ENCODE measurements at places on chromosomes 11 and 22.

- no peak for DNase-seq
Observed at GRCh38 chr22:29385151-29385704, 3.1 kb downstream of the AP1B1 start.

GRCh38 chr22:32354360-32355351 lies 3.0 kb upstream of the RFPL3 start:
- DNase-seq: no peak

DNA sequence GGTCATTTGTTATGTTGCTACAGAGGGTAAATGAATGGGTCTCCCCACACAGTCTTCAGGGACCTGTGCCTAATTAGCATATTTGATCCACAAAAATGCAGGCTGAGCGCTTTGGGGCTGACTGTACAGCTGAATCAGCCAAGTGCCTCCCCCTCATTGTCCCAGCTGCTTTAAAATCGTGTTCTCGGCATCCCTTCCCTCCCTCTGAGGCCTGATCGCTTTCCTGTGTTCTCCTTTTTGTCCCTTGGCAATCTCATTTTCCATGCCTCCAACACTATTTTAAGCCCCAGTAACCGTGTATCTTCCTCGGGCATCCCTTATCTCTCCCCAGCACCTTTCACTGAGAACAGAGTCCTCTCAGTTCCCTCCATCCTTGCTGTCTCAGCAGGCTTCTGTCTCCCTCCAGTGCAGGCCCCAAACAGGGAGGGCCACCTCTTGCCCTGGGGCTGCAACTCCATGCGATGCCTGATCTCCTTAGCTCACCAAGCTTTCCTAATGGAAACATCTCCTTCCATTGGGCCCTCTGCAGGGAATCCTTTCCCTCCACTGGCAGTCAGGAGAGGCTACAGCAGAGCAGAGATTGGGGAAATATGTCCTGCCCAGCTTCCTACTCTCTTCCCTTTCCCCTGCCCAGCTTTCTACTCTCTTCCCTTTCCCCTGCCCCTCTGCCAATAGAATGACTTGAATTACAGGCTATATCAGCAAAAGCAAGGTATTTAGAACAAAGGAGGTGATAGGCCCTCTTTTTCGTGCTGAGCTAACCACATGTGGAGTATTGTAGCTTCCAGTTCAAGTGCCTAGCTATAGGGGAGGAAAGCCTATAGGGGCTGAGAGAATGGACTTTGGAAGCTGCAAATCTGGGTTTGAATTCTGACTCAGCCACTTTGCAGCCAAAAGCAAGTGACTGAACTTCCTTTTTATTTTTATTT lies 13.8 kb downstream of the UQCR10 start:
- no peak for DNase-seq

DNA sequence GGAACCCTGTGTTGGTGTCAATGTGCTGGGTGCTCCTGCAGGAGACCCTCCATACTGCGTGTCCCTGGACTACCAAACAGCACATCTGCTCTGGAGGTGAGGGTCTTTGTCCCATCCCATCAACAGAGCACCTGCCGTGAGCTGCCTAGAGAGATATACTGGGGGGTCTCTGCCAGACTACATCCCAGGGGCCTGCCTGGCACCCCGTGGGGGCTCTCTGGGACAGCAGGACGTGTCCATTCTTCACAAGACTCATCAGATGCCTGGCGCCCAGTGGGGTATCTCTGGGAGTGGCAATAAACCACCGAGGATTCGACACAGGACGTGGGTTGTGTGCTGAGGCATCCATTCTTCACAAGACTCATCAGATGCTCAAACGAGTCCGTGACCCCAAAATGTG lies 42.7 kb downstream of the SHANK2 start:
- no peak for DNase-seq

- no peak for DNase-seq
Observed at GRCh38 chr11:111967649-111968048, 30.5 kb downstream of the DIXDC1 start.

- peak; percentile 17 for DNase-seq
Observed at GRCh38 chr22:24938741-24939341, 7.7 kb downstream of the LHFPL7 start.

Data from T-helper 2 cell treated with Interferon-gamma antibody and Interleukin-4, amounts not matched to agents 5 μg/mL and 100 μg/mL, for 36 hours (primary cell).